Activated CD8-positive, alpha-beta memory T cell treated with anti-CD3 and anti-CD28 coated beads, Interleukin-2, amount 10 ng/mL, durations not matched to agents 7 days and 5 days (primary cell): ENCODE measurements at places on chromosomes 2 and 18. TPM values are rescaled to one million over a fixed set of nuclear protein-coding genes. Genes with fewer than 3 reads are reported as not detected.

- DNase-seq = no peak
Observed at GRCh38 chr2:235082578-235083338, 130.9 kb downstream of the SH3BP4 start.

DNA sequence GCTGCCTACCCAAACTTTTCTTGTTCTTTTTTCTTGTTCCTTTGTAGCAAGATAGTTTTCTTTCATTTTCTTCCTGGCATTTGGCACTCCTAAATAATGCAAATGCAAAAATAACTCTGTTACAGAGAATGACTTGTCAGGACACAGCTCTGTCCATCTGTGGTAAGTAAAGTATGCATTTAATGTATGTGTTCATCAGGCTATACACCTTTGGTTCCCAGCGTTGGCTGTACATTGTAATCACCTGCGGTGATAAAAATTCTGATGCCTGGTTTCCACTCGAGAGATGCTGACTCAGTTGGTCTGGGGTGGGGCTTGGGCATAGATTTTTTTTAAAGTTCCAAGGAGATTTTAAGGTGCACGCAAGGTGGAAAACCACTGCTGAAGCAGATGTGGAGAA, at the start of gene SERPINB13:
Gene SERPINB13, plus strand, starts transcription at position 378 of the 400 bp plus-strand sequence. CDS start 1,325 bp downstream, outside the sequence.
- DNase-seq = no peak

Gene RTP5
- total RNA-seq = not detected

DNA sequence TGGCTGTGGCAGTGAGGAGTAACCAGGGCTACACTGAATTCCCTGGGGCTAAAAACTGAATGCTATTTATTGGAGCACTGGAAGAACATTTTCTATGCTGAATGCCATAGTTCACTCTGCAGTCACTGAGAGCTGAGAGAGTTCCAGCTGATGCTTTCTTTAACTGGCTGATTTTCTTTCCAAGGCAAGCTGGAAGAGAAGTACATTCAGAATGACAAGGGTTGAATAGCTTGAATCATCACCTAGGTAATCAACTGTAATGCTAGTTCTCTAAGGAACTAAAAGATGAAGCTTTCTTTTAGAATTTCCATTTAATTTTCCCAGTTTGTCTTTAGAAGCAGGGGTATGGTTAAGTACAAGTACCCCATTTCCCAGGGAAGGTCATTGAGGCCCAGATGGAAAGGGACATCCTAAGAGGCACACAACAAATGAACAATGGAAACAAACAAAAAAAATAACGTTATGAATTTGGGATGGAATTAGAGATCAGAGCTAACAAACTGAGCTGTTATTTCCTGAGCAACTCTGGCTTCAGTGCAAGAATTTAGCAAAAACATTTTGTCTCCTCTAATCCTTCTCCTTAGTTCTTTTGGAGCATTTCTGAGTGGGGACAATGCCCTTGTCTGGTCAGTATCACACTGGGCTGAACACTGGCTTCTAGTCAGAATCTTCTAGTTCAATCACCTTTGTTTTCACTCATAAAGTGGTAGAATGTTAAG, 132.8 kb upstream of the REG3A start:
- DNase-seq = no peak

- DNase-seq = no peak
Observed at GRCh38 chr2:66080127-66080526, 354.8 kb upstream of the MEIS1 start.

Gene NEU2
- total RNA-seq = not detected

DNA sequence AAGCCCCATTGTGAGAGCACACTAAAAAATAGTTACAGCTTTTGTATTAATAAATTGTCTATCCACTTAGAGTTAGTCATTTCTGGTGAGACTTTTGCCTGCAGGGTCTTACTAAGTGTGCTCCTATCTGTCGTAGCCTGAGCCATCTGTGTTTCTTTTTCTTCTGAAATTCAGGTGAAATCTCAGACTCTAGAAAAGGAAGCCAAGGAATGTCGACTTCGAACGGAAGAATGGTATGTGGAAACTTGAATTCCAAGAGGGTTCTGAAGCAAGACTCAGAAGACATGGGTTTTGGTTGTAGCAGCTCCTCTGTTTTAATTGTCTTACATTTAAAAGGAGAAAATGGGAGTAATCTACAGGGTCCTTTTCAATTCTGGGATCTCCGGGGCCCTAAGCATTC, 70.0 kb upstream of the STON1 start:
- no peak for DNase-seq

Gene PDE6D
- total RNA-seq = 37.5 TPM

DNA sequence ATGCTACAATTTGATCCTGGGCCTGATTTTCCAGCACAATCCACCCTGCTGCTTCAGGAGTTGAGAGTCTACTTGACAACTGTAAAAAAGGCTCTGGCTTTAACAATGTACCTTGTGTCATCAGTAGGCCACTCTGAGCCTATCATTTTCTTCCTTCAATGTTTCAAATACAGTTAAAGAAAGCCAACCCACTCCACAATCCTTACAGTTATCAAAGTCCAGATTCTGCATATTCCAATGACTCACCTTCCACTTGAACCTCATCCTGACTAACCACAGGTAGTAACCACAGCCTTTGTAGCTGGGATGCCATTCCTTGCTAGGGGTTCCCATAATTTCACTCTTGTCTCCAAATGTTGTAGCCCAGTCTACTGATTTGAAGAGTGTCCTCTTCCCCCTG, 35.5 kb upstream of the AQP4 start:
- no peak for DNase-seq
